ENCODE measurements at places on chromosomes 16 and 17.

DNA sequence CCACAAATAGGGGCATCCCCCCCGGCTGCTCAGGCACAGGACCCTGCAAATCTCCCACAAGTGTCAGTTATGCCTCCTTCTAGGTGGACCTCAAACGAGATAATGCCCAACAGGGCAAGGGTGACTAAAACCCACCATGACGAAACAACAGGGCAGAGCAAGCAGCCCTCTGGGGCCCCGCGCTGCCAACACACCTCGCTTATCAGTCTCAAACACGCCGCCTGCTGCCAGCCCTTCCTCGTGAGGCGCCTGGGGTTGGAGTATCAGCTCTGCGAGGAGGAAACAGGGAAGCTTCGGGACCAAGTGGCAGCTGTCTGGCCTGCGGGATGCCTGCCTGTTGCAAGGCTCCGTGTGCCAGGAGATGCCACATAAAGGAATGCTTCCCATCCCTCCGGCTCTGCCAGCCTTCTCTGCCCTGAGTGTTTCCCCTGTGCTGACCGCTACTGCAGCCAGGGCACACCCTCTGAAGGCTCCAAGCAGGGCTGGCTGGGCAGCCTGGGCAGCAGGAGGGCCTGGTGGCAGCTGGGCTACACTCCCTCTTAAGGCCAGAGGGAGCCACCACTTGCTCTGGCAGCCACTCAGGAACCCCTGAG lies 2.5 kb downstream of the SMIM5 start:
- DNase-seq: no peak

GRCh38 chr17:54876656-54877195 lies 23.9 kb upstream of the TOM1L1 start:
- DNase-seq: no peak

DNA sequence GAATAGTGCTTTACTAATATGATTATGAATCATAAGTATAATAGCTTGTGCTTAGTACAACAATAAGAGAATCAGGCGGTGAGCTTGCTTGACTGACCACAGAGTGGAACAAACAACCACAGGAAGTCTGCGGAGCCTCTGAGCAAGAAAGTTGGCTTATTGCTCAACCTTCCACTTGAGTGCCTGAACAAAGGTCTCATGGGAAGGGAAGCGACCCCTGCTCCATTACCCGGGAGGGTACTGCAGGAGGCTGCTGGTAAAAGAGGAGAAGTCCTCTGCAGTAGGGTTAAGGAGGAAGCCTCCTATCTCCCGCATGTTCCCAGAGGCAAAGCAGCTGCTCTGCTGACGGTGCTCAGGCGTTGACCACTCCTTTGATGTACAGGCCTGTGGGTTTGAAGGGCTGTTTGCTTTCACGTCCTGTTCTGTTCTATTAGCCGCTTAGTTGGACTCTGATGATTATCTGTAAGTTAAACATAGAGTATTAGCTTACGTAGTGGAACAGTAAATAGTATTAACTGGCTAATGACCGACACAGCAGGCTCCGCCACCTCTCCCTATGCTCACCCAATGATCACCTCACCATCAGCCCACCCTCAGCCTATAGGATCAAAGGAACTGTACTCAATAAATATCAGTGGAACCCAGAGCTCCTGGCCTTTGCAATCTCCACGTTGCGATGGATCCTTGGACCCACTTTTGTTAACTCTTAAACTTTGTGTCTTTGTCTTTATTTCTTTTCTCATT lies 17.5 kb downstream of the ALOX15B start:
- DNase-seq: no peak

DNA sequence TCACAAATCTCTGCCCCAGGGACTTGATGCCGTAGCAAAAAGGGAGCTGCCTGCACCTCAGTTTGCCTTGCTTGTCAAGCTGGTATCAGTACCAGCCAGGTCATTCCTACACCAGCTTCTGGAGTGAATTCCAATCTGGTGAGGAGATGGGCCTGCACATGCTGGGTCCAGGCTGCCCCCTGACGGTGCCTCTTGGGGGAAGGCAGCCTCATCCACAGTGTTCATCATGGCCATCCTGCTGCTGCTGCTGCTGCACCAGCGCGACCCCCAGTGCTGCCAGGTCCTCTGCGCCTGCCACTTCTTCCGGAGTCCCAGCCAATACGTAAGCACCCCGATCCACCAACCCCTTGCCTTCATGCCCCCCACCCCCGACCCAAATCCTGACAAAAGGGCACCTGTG lies 8.3 kb downstream of the MRPL27 start:
- DNase-seq: no peak

DNA sequence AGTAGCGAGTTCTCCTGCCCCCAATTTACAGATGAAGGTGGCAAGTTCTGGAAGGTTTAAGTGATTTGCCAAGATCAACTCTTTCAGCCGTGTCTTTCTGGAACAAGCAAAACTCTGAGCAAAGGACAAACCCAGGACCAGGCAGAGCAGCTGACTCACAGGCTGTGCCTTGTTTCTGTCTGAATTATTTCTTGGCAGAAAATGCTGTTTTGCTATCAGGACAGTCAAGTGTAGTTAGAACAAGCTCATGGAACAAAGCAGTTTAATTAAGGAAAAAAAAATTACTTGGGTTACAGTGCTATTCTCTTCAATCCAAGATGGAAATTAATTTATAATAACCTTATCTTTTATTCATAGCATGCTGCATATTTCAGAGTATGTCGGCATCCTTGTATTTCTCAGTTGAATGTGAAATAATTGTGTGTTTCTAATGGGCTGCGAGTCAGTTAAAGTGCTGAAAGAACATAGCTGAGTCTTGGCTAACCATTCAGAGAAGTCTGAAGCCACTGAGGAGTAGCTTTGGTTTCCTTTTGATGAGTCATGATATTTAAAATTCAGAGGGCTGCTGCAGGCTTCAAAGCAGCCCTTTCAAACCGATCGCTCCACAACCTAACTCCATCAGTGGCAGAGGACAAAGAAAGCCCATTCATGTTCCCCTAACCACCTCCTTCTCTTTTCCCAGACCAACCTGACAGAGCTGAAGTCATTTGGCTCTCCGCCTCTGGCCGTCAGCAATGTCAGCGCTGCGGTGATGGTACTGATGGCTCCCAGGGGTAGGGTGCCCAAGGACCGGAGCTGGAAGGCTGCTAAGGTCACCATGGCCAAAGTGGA lies 143.7 kb downstream of the ZNF18 start:
- DNase-seq: no peak

DNA sequence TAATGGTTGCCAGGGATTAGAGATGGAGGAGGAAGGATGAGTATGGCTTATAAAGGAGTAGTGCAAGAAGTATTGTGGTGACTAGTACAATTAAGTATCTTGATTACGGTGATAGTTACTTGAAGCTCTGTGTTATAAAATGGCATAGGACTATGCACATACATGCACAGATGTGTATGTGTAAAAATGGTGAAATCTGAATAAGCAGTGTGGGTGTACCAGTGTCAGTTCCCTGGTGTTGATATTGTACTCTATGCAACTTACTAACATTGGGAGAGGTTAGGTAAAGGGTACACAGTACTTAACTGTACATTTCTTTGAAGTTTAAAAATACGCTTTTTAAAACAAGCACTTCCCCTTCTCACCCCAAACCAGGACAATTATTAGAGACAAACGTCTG lies 48.5 kb downstream of the NSRP1 start:
- DNase-seq: no peak

DNA sequence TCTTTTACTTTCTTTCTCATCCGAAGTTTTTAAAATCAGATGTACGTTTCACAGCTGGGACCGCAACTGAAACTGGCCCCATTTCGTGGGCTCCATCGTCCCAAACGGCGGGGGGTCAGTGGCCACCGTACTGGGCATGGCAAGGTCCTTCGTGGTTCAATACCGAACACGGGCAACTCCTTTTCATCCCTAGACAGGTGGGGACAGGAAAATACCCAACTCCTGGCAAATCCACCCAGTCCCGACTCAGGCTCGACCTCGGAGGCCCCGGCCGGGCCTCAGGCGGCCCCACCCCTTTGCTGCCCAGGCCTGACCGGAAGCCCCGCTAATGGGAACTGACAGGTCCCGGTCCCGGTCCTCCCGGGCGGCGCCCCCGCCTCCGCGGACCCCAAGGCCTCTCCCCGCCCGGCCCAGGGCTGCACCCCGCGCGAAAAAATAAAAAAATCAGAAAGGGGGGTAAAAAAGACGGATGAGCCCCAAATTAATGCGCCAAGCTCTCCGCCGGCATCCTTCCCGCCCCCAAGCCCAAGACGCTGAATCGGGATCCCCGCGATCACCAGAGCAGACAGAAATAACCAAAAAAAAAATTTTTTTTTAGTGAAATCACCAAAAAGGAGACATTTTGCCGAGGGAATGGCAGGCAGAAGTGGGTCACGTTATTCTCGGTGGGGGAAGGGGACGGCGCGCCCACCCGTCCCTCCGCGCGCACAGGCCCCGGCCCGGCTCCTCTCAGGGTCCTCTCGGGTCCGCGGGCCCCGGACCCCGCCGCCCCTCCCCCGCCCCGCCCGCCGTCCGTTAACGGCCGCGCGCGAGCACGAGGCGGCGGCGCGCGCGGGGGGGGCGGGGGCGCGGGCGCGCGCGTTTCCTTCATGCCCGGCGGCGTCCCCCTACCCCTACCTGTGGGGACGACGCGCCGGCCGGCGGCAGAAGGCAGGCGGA lies 562 bp downstream of the ZC3H7A start:
- DNase-seq: peak; percentile 37

GRCh38 chr16:539901-540530 lies 12.5 kb downstream of the CAPN15 start:
- DNase-seq: no peak

- DNase-seq: no peak
Observed at GRCh38 chr17:46795379-46795952, 23.0 kb downstream of the WNT3 start.

DNA sequence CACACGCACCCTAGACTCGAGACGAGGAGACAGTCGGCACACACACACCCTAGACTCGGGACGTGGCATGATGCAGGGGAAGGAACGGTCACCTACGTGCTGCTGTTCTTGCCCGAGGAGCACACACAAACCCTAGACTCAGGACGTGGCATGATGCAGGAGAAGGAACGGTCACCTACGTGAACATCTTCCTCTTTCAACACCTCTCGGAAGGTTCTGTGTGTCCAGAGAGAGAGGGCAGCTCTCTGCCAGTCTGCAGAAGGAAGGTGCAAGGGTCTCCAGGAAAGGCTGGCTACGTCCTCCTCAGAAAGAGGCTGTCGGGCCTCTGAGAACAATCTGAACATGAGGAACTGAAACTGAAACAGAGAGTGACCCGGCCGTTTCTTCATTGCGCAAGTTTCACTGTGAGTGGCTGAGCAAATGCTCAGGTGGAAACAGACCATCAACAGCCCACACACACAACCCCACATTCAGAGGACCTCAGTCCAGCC lies 43.4 kb downstream of the ZNF276 start:
- DNase-seq: no peak

DNA sequence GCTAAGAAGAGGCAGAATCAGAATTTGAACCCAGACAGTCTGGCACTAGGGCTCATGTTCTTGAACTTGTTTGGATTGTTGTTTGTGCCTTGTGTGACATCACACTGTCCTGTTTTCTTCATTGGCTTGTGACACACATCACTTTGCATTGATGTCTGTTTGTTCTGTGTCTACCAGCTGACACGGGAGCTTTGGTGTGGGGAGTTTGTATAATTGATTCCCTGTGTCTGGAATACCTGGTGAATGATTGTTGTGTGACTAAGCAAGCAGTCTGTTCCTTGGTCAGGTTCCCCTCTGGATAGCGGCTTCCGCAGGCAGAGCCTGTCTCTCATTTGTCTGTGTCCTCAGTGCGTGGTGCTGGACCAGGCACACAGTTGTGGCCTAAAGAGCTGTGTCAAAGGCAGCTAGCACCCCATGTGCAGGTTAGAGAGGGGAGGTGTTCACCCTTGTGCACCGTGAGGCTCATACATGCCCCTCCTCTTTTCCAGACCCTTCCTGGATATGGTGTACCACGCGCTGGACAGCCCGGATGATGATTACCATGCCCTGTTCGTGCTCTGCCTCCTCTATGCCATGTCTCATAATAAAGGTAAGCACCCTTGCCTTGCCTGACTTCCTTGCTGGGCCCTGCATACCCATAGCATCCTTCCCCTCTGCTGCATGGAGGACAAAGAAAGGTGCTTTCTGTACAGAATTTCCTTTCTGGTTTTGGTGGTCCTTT lies 80.1 kb downstream of the CLEC16A start:
- no peak for DNase-seq

DNA sequence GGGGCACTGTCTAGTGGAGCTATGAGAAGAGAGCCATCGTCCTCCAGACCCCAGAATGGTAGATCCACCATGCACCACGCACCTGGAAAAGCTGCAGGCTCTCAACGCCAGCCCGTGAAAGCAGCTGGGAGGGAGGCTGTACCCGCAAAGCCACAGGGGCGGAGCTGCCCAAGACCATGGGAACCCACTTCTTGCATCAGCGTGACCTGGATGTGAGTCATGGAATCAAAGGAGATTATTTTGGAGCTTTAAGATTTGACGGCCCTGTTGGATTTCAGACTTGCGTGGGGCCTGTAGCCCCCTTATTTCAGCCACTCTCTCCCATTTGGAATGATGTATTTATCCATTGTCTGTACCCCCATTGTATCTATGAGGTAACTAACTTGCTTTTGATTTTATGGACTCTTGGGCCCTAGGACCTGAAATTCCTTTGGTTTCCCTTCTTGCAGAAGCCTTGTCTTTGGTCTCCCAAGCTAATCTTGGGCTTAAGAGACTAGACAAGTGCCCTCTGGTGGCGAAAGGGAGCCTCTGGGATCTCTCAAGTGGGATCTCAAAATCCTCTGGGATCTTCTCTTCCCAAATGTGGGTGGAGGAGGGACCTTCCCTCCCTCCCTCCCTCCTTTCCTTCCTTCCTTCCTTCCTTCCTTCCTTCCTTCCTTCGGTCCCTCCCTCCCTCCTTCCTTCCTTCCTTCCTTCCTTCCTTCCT lies 58.2 kb upstream of the HAPSTR1 start:
- DNase-seq: peak; percentile 55

DNA sequence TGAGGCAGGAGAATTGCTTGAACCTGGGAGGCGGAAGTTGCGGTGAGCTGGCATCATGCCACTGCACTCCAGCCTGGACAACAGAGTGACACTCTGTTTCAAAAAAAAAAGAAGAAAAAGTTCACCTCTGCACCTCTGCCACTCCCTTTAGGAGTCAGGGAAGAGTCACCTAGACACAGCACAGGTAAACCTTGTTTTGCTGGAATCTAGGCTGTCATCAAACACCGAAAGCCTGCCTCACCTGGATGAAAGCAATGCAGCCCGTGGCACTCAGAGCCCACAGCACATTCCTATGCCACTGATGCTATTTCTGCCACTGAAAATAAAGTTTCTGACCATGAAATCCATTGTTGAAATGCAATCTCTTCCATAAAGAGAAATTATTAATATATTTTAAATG lies 22.2 kb downstream of the CFAP52 start:
- DNase-seq: no peak

GRCh38 chr16:54335230-54335629 lies 48.6 kb upstream of the IRX3 start:
- no peak for DNase-seq

DNA sequence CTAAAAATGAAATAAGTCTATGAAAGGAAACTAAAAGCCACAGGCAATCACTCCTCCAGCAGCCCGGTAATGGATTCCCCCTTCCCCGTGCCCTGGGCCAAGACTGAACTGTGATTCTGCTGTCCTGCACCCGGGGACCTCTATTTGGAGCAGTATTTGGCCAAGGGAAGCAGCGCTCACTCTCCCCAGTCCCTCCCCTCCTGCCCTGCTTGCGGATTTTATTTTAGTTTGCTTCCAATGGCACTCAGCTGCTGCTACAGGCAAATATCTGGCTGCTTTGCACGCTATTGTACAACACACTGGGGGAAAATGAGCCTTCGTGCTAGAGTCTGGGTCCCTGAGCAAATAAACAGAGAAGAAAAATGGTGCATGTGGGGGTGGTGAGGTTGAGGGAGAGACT lies 975.7 kb upstream of the RBFOX1 start:
- DNase-seq: no peak

- DNase-seq: no peak
Observed at GRCh38 chr17:12631076-12631475, 34.6 kb upstream of the MYOCD start.
